Stimulated activated CD4-positive, alpha-beta T cell treated with anti-CD3 and anti-CD28 coated beads, Interleukin-12 subunit alpha, Interleukin-12 subunit beta, amount 100 ng/mL, for 4 hours (primary cell): ENCODE measurements at places on chromosomes 5 and 9.

DNA sequence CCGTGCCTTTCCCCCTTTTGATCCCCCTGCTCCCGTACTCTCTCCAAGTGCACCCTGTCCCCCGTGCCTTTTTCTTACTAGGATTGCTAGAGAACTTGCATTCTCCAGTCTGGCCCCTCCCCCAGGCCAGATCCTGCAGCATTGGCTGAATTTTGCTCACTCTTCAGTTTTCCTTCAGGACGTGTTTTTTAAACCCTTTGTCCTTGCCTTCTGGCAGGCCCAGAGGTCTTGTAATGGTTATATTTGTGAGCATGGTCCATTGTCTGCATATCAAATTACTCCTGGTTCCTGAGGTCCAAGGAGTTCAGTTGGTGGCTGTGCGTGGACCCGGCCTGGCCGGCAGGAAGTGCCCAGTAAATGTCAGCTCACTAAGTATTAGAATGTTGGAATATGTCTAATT lies 606 bp downstream of the TBC1D13 start:
- DNase-seq: no peak

GRCh38 chr5:95759005-95759404 lies 27.9 kb downstream of the RHOBTB3 start:
- DNase-seq: no peak

DNA sequence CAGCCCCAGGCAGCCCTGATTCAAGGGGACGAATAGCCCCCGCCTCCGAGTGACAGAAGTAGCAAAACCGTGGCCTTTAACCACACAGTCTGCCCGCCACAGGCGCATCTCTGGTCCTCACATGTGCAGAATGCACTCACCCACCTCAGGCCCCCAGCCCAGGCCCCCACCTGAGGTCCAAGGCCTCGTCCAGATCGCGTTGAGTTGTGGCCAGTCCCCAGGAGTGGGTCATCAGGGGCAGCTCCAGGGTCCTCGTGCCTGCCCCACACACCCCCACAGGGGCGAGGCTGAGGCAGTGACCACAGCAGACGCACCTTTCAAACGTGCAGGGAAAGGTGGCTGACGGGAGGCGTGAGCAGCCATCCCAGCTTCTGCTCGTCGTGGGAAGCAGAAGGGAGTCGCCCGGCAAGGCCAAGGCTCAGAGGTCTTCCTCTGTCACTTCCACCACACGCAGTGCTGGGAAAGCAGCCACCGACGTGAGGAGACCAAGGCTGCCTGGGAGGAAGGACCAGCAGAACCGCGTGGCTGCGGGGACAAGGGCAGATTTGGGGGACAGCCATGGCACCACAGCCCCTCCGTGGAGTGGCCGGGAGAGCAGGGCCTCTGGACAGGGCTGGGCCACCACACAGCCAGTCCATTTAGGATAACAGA lies 77.8 kb upstream of the OTULINL start:
- no peak for DNase-seq

DNA sequence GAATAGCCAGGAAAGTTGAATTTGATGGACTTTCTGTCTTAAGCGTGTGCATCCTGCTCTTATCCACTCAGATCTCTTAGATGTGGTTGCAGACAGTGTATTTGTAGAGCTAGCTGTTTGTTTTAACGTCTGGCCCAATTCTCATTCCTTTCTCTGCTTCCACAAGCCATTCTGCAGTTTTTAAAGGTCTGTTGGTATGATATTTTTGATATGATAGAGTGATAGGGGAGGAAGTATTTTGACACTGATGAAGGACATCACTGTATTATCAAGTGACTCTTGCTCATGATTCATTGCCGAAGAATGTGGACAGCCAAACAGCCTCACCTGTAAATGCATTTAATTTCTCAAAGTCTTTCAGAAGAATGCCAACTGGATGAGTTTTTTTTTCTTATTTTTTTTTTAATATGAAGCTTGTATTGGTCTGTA lies 4.5 kb downstream of the TJP2 start:
- no peak for DNase-seq

GRCh38 chr5:37957218-37957617 lies 117.4 kb upstream of the GDNF start:
- no peak for DNase-seq

DNA sequence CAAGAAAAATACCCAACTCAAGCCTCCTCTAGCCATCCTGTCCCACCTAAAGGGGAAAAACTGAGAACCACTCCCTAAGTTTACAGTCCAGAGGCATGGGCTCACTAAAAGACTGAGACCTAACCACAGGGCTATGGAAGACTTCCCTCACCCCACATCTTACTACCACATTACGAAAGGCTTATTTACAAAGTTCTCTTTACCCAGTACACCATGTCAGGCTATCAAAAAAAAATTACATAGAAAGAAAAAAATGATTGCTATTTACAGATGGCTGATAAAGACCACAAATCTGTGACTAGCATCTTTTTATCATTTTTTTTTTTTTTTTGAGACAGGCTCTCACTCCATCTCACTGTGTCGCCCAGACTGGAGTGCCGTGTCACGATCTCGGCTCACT lies 69.7 kb upstream of the TNPO1 start:
- DNase-seq: no peak

DNA sequence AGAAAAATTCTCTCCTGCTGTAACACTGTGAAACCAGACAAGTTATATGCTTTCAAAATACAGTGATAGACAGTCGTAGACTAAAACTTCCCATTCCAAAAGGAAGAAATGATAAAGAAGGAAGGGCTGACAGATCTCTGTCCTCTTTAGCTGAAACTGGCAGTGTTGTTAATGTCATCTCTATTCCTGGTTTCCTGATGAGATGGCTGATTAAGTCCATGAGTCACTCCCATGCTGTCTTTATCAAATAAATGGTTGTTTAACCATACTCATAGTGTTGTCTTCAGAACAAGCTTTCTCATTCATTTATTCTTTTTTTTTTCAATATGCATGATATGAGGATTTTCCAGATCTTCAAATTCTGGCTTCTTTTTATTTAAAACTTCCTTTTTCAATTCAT lies 952.2 kb upstream of the WWC1 start:
- DNase-seq: no peak

DNA sequence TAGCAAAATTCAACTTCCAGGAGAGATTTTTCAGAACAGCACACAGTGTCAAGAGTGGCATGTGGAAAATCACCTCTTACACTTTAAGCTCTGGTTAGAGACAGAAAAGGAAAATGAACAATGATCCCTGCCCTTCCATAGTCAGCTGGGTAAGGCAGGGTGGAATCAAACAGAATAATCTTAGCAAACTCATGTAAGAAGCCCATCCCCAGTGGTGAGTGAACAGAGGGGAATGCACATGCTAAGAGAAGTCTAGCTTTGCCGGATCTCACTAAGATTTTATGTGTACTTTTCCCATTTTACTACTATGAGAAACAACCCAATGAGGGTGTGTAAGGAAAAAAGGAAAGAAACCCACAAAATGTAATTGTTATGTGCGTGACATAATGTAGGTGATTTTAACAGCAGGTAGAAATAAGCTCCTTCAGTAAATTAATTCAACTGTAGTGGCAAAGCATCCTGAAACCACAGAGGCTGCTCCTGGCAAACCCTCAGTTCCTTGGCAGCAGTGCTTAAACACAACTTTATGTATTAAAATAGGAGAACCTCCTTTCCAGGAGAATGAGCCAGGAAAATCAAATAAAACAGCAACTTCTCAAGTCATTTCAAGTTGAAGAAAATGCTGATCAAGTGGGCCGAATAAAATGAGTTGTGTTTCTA lies 366.0 kb upstream of the TRPC7 start:
- no peak for DNase-seq

- no peak for DNase-seq
These were observed 2.7 kb upstream of the PCBD2 start for GRCh38 chr5:134902071-134902801.

DNA sequence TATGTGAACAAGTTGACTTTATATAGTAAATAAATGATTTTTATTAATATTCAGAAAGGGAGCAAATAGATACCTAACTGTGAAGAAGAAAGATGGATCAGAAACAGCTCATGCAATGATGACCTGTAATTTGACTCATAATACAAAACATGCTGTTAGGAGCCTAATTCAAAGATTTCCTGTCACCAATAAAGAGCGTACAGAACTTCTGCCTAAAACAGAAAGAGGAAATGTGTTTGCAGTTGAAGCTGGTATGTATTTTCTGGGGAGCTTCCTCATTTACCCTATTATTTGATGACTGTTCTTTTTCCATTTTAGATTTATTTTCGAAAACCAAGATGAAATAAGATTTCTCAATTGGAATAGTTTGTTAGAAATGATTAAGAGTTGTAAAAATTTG lies 11.4 kb downstream of the YTHDC2 start:
- no peak for DNase-seq

DNA sequence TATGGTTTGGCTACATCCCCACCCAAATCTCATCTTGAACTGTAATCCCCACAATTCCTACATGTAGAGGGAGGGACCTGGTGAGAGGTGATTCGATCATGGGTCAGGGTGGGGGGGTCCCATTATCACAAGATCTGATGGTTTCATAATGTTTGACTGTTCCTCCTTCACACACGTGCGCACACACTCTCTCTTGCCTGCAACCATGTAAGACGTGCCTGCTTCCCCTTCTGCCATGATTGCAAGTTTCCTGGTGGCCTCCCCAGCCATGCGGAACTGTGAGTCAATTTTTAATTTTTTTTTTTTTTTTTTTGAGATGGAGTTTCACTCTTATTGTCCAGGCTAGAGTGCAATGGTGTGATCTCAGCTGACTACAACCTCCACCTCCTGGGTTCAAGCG lies 27.0 kb downstream of the FAM169A start:
- DNase-seq: no peak

- DNase-seq: no peak
These were observed 136.6 kb upstream of the COL5A1 start for GRCh38 chr9:134505032-134505431.

GRCh38 chr9:122186301-122186700 lies 26.6 kb downstream of the MORN5 start:
- DNase-seq: no peak

- no peak for DNase-seq
These were observed 69.0 kb upstream of the SMC2 start for GRCh38 chr9:104025104-104025503.

DNA sequence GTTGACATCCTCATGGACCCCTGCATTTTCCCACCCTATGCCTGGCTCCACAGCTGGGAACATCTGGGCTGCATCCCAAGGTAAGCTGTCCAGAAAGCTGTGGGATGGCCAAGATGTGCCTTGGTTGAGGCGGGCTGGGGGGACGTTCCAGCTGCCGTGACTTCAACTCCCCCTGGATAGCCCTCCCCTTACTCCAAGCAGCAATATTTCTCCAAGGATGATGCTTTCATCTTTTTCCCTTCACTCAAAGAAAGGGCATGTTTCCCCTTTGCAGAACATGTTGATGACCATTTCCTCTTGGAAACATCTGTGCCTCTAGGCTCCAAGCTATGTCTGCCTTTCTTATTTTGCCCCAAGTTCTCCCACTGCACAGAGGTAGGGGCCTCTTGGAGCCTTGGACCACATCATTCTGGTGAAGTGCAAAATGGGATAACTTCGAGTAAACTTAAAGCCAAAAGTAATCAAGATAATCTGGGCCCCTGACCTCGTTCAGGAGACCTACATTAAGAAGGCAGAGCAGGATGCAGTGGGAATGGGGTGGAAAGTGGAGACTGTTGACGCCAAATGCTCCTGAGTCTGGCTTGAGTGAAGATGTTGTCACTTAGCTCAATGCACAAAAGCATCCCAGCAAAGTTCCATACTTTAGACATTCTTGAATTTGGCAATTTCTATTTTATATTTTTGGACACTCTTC lies 175.2 kb downstream of the GAS1 start:
- DNase-seq: no peak

GRCh38 chr5:151897896-151898295 lies 26.8 kb downstream of the GLRA1 start:
- DNase-seq: no peak

DNA sequence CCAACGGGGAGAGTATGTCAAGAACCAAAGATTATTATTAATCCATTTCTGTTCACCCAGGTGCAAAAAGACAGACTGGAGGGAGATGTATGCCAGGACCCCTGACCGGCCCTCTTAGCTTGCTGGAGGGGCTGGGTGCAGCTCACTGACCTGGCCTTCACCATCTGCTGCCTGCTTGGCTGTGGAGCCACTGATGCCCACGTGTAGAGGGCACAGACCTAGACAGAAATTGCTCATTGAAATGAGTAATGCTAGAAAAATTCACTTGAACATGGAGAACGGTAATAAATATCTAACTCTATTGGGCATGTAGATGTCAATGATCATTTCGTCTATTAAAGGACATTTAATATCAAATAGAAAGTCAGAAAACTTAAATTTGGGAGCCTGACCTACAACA lies 58.8 kb upstream of the ERCC6L2 start:
- DNase-seq: no peak

DNA sequence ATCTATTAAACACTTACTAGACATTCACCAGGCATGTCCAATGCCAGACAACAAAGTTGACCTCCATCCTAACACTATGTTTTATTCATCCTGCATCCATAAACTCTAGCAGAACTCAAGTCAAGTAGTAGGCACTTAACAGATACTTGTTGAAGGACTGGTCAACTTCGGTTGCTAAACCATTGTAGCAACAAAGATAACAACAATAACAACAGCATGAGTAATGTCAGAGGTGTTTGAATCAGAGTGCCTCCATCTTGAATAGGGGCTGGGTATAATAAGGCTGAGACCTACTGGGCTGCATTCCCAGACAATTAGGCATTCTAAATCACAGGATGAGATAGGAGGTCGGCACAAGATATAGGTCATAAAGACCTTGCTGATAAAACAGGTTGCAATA lies 180.5 kb upstream of the ZNF462 start:
- no peak for DNase-seq

DNA sequence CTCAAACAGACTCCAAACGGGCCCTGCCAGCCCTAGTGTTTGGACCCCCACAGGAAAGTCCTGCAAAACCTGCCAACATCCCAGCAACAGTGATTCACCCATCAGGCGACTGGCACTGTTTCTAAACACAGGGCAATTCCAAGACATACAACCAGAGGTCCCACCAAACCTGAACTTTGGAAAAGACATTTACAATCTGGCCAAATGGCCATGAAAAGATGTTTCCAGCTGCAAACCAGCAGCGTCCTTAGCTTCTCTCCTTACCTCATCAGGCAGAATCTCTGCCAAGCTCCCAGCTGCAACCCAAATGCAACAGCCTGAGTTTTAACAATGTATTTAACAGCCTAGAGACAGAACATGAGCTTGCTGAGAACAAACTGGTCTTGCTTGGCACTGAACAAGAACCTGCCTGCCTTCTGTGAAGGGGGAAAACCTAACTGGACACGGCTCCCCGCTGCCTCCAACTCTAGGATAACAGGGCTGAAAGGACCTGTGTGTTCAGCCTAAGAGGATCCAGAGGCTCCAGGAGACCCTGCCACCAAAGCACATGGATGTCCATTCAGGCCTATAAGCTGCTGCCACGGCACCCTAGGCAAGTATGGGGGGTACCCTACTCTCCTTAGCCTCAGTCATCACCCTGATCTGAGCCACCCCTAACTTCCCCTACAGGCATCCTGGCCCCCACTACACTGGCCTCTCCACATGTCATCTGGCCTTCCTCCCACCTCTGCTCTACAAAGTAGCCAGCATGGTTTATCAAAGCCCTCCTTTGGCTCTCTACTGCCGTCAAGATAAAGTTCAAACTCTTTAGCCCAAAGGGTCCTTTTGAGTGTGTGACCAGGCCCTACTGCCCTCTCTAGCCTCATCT lies 5.6 kb downstream of the P4HA2 start:
- no peak for DNase-seq

- no peak for DNase-seq
These were observed 127.6 kb downstream of the SLIT3 start for GRCh38 chr5:169173372-169173771.

- DNase-seq: no peak
These were observed 2.3 kb downstream of the TTF1 start for GRCh38 chr9:132404228-132404881.
